Dermis microvascular lymphatic vessel endothelial cell (primary cell): ENCODE measurements at places on chromosomes 3 and 15. TPM values are rescaled to one million over a fixed set of nuclear protein-coding genes. Genes with fewer than 3 reads are reported as not detected.

DNA sequence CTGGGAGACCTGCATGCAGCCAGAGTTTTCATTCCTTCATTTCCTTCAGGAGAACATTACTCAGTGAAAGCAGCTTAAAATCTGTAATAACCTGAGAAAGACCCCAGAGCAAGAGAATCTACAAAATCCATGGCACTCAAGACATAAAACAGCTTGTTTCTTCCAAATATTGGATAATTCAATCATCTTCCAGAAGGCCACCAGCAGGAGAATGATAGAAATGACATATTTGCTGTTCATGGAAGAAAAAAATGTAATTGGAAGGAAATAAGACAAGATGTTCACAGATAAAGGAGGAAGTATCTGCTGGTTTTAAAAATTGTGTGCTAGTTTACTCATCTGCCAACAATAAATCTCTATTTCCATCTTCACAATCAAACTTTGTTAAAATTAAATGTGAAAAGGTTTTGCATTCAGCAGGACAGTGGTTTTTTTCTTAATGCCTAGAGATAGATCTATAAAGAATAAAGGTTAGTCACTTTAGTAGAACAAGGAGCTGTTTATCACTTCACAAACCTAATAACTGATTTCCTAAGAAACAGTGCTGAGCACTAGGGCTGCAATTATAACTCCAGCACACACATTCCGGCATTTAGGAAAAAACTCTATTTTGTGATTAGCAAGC is 530.8 kb downstream of the NSUN3 start:
- DNase-seq, result no peak

- DNase-seq, result no peak
Measured at GRCh38 chr3:13371100-13372075, 48.7 kb downstream of the NUP210 start.

DNA sequence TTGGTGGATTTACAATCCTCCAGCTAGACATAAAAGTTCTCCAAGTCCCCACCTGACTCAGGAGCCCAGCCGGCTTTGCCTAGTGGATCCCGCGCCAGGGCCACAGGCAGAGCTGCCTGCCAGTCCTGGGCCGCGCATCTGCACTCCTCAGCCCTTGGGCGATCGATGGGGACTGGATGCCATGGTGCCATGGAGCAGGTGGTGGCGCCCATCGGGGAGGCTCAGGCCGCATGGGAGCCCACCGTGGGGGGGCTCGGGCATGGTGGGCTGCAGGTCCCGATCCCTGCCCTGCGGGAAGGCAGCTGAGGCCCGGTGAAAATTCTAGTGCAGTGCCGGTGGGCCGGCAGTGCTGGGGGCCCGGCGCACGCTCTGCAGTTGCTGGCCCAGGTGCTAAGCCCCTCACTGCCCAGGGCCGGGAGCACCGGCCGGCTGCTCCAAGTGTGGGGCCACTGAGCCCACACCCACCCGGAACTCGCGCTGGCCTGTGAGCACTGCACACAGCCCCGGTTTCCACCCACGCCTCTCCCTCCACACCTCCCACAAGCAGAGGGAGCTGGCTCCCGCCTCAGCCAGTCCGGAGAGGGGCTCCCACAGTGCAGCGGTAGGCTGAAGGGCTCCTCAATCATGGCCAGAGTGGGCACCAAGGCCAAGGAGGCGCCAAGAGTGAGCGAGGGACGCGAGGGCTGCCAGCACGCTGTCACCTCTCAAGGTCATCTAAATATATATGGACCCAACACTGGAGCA is 38.8 kb upstream of the IGSF11 start:
- DNase-seq, result no peak

DNA sequence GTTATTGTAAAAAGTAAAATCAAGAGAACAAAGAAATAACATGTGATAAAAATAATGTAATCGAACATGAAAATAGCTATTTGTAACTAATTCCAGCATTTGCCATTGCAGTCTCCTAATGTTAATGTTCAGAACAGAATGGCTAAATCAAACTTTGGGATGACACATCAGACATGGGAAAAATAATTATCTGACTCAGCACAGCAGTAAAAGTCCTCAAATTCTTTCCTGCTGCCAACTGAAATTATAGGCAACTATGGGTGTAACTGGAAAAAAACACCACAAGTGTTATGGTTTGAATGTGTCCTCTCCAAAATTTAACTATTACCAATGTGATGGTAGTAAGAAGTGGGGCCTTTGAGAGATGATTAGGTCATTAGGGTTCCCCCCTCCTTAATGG is 446.7 kb downstream of the C3orf38 start:
- DNase-seq, result no peak

DNA sequence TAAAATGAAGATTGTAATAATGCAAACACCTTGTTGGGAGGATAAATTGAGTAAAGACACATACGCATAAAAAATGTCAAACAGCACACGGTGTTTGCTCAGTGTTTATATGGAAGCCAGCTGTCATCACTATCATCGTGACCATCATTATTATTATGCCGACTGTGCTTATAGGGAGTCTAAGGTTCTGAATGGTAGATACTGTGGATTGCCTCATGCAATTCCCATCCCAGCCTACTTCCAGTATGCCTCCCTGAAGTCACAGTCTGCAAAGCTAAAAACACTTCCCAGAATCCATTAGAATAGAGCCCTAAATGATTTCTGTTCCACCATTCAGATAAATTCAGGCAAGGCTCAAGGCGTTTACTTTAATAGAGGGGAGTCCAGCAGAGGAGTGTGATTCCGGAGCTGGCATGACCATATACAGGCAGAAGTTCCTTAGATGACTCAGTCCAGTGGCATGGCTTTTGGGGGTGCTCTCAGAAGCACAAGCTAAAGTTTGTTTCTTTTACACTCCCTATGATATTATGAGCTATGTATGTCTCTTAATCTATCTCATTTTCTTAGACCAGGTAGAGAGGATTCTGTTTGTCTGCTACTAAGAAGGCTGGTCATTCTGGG is 148.7 kb downstream of the MEX3B start:
- DNase-seq, result no peak

DNA sequence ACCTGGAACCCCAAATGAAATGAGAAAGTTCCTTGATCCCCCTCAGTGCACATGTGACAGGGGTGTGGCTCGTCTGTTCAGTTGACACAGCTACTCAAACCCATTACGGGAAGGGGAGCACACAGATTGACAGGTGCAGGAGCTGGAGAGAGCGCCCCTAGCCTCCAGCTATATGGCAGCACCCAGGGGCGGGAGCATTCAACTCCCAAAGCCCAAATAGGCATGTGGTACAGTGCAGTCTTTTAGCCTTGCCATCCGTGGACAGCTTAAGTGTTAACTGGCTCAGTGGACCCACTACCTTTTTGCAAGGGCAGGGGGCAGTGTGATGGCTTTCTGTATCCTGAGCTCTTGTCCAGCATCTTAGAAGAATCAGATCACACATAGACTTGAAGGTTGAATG is 1374.2 kb upstream of the ALCAM start:
- DNase-seq, result no peak

CRYGS gene
- 0.77 and 0.89 TPM in 2 replicates for total RNA-seq

CCK gene
- not detected in 2 replicates for total RNA-seq

DNA sequence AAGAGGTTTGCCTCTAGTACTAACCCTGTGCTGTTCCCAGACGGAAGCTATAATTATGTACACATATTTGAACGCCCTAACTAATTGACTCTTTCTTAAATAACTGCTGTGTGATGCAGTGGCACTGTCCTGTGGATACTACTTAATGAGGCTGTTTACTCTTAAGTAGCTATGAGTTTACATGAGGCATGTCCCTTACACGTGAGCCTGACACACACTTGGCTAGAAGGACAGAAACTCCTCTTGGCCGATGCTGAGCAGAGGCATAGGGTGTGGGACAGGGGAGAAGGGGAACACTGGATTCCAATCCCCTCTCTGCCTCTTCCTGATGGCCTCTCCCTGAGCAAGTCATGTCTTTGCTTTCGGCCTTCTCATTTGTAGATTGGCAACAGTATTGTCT is 21.9 kb downstream of the EHD4 start:
- no peak for DNase-seq

GRCh38 chr3:105228696-105229095 is 138.0 kb upstream of the ALCAM start:
- no peak for DNase-seq

ITIH4 gene
- total RNA-seq, result 0.39 and 1.0 TPM in 2 replicates

SLC24A5 gene
- total RNA-seq, result not detected in 2 replicates

DNA sequence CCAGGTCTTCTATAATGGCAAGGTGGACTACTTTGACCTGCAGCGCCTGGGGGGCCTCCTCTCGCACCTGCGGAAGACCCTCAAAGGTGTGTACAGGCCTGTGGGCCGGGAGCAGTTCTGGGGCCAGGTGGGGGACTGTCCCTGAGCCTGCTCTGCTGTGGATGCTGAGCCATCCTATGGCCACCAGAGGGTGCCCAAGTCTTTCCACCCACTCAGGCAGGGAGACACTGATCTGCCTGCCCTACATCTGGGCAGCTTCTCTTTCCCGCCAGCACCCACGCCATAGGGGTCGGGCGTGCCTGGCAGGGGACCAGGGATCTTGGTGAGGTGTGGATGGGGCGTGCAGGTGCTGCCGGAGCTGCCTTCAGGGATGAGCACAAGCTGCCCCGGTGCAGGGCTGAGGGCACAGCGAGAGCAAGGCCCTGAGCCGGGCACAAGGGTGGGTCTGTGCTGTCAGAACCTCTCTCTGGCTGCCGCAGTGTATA is 14.1 kb downstream of the RNF123 start:
- peak; percentile 56 for DNase-seq

DNA sequence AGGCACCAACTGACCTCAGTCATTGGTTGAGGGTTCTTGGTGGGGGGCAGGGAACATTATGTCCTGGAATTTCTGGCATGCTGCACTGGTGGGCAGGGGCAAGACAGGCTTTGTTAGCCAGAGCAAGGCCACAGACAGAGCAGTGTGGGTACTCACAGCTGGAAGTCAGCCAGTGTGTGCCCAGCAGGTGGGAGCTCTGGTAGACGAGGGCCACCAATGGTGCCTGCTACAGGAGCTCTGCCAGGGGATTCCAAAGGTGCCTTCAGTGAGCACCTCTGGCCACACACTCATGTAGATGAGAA is 31.3 kb downstream of the CYP8B1 start:
- no peak for DNase-seq

FETUB gene
- total RNA-seq, result not detected in 2 replicates

GRCh38 chr15:73894133-73894814 is 20.9 kb downstream of the TBC1D21 start:
- DNase-seq, result no peak

GRCh38 chr15:61819386-61819785 is 240.9 kb downstream of the VPS13C start:
- DNase-seq, result no peak

DNA sequence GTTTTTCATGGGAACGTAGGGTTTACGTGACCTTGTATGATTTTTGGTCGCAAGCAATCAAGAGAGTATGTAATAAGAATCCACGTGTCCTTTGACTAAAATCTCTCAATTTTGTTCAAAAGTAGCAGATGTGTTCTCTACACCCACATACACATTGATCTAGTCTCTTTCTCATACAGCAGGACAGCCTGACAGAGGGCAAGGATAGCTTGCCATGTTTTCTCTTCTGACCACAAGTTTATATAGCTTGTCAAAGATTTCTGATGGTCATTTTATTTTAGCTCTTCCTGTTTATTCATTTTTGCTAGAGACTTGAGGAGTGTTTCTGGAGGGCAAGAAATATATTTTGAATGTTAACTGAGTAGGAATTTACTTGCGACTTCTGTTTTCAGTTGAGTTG is 570.2 kb upstream of the ALCAM start:
- no peak for DNase-seq

GRCh38 chr15:84983294-84983693 is 1.6 kb downstream of the PDE8A start:
- DNase-seq, result no peak

PRSS50 gene
- not detected in 2 replicates for total RNA-seq

GRCh38 chr3:130828948-130829947 is 64.6 kb upstream of the ATP2C1 start:
- no peak for DNase-seq

CCRL2 gene
- total RNA-seq, result 1.3 TPM in 2 replicates

CCDC9B gene
- total RNA-seq, result 6.5 and 13.3 TPM in 2 replicates

DNA sequence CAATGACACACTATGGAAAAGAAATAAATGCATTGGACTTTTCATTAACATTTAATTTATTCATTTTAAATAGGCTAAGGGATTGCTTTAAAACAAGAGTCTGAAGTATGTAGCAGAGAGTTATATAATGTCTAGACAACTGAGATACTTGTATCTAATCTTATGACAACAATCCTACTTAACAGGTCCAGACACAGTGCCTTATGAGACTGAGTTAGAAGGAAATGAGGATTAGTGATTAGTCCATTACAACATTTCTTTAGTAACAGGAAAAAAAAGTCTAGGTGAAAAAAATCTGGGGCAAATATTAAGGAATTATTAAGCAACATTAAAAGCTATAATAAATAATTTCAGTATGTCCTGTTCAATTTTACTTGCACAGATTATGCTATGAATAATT is 140.6 kb downstream of the MEIS2 start:
- DNase-seq, result no peak

CA12 gene
- total RNA-seq, result 0.13 and 0.38 TPM in 2 replicates
